Activated CD8-positive, alpha-beta memory T cell treated with anti-CD3 and anti-CD28 coated beads for 1 hour (primary cell): ENCODE measurements at places on chromosomes 5 and 9.

- DNase-seq = no peak
These were observed 57.6 kb downstream of the ZNF618 start for GRCh38 chr9:113933671-113934070.

DNA sequence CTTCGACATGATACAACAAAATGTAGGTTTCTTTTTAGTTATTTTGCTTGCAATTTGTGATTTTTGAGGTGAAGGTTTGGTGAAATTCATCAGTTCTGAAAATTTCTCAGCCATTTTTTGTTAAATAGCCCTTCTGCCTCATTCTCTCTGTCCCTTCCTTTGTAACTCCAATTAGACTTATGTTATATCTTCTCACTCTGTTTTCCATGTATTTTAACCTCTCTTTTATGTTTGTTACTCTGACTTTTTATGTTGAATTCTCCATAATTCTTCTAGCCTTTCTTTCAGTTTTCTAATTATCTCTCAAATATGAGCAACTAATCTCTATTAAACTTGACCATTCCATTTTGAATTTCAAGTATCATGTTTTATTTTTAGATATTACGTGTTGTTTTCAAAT, 172.2 kb upstream of the VCAN start:
- no peak for DNase-seq

GRCh38 chr5:139588962-139589361, 27.8 kb downstream of the UBE2D2 start:
- DNase-seq = no peak

GRCh38 chr9:29648132-29648531, 2074.9 kb upstream of the C9orf72 start:
- no peak for DNase-seq

GRCh38 chr9:138075961-138076649, 198.5 kb downstream of the CACNA1B start:
- no peak for DNase-seq
